Stimulated activated CD8-positive, alpha-beta memory T cell treated with anti-CD3 and anti-CD28 coated beads, Interleukin-2, amount 100 ng/mL, for 1 hour (primary cell): ENCODE measurements at places on chromosomes 1 and 21.

- DNase-seq: no peak
These were observed 113.8 kb downstream of the RRAGC start for GRCh38 chr1:38745476-38746401.

DNA sequence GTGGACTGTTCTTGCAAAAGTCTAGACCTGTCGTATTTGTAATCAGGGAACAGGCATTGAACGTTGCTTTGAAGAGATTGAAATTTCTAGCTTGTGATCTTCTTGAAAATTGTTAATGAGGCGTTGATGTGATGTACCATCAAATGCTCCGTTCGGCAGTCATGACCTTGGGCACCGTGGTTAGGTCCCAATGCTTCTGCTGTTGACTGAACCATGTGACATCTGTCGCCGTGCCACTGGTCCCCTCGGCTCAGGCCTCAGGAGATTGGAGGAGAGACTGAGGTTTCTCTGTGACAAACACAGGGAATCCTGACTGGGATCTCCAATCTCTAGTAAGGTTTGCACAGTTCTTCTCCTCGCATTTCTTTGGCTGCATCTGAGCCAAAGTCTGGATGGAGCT, 18.1 kb upstream of the KCNAB2 start:
- no peak for DNase-seq

DNA sequence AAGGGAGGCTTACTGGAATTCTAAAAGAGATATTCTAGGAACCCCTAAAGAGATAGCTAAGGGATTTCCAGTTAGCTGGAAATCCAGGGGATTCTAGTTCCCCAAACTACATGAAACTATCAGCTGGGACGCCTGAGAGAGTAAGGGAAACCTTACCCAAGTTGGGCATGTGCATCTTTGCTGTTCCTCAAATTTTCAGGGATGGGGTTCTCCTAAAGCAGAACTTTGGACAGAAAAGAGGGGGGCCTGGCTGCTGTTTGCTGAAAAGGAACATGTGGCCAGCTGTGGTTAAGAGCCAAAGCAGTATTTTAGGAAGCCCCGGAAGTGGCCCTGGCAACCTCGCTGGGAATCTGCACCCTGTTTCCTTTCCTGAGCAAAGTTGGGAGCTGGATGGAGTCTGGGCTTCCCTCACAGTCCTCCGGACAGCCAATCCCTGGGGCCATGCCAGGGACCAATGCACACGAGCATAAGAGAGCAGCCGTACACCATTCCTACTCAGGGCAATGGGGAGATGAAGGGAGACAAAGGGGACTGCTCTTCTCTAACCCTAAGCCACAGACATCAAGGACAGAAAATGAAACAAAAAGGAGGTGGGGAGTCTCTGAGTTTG, 154.3 kb downstream of the PLXNA2 start:
- DNase-seq: no peak

- DNase-seq: no peak
These were observed 245.2 kb downstream of the SDCCAG8 start for GRCh38 chr1:243501002-243501401.
